ENCODE measurements at places on chromosomes 3 and 15. TPM values are rescaled to one million over a fixed set of nuclear protein-coding genes. Genes with fewer than 3 reads are reported as not detected.

The MYD88 gene
- 8.1 TPM for total RNA-seq

The NME9 gene
- total RNA-seq, result not detected

The PTPRG gene
- 9.1 TPM for total RNA-seq

The CCDC54 gene
- total RNA-seq, result not detected

The IL16 gene
- total RNA-seq, result not detected

The ANO10 gene
- 17.4 TPM for total RNA-seq

The CPN2 gene
- total RNA-seq, result not detected

The OR5H14 gene
- total RNA-seq, result not detected

The AMT gene
- total RNA-seq, result 0.06 TPM

The DYNC1LI1 gene
- 76.7 TPM for total RNA-seq

The CATSPER2 gene
- total RNA-seq, result 2.3 TPM

The AADACL2 gene
- not detected for total RNA-seq

The CLRN1 gene
- not detected for total RNA-seq

The OR5H1 gene
- total RNA-seq, result not detected

The TMEM212 gene
- not detected for total RNA-seq

The IGF2BP2 gene
- total RNA-seq, result 44.6 TPM

The YEATS2 gene
- total RNA-seq, result 21.8 TPM

The GOLGA8K gene
- total RNA-seq, result not detected

The RBMS3 gene
- total RNA-seq, result 23.2 TPM

The CCR3 gene
- not detected for total RNA-seq

The DNAJA4 gene
- total RNA-seq, result 1.6 TPM

The CNTN4 gene
- total RNA-seq, result 0.42 TPM

The CASR gene
- total RNA-seq, result not detected

The MUSTN1 gene
- total RNA-seq, result not detected

The SLC9C1 gene
- total RNA-seq, result not detected

The CSTA gene
- total RNA-seq, result not detected

The FAM107A gene
- total RNA-seq, result 0.11 TPM

Measured in Daoy (cell line).